ENCODE measurements at places on chromosomes 4 and X.

DNA sequence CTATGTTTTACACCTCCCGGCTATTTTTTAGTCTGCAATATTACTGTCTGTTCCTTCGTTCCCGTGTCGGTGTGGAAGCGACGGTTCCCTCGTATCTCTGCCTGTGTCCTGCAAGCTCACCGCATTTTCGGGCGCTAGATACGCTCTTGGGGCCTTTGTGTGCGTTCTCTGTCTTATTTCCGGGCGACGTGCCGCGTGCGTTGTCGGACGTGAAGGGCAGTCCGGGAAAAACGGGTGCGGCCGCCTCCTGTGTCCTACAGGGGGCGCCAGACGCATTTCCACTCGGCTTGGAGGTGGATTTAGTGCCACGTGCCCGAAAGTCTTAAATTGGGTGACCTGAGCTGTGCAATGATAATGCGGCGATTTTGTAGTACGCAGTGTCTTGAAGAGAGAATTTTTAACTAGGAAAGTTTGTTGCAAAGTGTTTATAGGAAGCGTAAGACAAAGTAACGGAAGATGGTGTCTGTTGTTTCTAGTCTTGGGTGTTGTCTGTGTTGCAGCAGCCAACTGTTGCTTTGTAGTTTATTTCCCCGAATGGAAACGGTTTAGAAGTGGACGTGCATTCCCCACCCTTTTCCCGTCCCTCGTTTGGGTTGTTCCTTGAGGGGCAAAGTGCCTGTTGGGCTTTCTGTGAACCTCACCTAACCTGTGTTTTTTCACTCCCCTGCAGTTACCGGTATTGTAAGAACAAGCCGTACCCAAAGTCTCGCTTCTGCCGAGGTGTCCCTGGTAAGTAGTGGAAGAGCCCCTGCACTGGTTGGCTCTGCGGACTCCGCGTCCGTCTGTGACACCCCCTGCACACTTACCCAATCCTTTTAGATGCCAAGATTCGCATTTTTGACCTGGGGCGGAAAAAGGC is 720 bp downstream of the RPL10 start:
- peak; percentile 81 for DNase-seq

- no peak for DNase-seq
Measured at GRCh38 chr4:168433571-168433970, 46.7 kb downstream of the DDX60L start.

DNA sequence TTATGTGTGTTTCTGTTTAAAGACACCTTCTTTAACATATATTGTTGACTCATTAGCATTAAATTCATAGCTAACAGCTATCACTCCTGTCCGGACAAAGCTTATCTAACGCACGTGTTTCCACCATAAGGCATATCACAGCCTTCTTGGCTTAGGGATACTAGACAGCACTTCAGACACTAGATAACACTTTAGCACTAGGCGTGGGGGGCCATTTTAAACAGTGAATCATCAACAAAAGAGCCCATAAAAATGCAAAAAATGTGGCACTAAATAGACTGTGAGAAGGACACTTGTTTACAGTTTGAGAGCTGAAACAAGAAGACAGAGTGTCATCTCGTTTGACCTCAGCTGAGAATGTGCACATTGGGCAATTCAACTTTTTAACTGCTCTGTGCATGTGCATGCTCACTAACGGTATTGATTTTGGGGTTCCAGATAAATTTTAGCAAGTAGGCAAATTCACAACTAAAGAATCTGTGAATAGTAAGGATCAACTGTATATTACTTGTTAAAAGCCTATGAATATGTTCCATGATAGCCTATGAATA is 58.9 kb upstream of the RAI2 start:
- DNase-seq: no peak

- DNase-seq: no peak
Measured at GRCh38 chrX:39907964-39908661, 189.6 kb downstream of the BCOR start.

DNA sequence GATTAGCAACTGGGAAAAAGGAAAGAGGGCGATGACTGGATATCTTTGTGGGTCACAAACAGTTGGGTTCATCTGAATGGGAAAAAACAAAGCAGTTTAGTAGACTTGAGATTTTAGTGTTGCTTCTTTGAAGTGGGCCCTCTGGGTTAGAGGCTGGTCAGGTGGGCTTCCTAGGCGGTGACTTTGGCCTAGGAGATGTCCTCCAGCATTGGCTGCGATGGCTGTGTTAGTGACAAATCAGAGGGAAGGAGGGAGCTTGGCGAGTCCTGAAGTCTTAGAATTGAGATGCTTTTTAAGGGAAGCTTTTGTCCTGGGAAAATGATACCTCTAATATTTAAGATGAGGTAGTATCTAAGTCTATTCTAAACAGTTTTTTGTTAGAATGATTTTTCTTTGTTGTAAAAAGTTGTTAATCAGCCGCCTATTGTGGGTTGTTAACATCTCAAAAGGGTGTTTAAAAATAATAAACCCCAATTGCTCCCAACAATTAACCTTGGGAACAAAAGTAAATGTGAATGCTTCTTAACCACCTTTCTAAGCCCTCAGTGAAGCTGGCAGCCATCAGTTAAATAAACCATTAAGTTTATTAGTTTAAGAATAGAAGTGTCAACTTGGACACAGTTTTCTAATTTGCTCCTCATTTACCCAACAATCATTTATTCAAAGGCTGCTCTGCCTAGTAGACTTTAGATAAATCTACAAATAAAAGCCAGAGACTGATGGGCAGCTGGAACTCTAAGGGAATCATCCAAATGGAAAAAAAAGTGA is 31.7 kb downstream of the DLG3 start:
- DNase-seq: peak; percentile 19

- no peak for DNase-seq
Measured at GRCh38 chrX:14529290-14529989, at the start of gene GLRA2. TSS of gene GLRA2 (plus strand) at chrX:14529536. CDS start at chrX:14530058, 522 bp downstream.

DNA sequence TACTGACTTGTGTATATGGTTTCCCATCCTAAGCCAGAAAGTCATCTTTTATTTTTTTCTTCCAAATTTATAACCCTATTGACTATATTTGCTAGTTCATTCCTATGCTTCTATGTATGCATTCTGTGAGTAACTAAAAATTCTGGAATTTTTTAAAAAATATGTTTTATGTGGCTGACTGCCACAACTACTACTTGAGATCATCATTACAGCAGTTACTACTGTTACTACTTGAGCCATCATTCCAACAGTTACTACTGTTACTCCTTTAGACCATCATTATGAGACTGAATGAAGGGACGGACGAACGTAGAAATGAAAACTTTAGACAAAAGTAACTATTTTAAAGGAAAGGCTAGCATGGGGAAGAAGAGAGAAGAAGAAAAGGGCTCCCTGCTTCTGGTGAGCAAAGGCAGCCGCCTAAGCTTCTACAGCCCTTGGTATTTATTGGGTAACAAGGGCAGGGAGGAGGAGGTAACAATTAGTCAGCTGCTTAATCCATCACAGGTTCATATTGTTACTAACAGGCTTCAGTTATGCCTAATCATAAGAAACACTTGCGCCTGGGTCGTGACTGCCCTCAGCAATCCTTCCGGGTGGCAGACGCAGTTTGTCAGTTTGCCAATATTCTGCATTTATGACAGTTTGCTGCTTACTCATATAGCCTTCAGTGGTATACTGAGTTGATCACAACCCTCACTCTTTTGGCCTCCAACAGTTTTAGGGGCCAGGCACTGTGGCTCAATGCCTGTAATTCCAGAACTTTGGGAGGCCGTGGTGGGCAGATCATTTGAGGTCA is 80.4 kb downstream of the PDLIM5 start:
- DNase-seq: no peak

DNA sequence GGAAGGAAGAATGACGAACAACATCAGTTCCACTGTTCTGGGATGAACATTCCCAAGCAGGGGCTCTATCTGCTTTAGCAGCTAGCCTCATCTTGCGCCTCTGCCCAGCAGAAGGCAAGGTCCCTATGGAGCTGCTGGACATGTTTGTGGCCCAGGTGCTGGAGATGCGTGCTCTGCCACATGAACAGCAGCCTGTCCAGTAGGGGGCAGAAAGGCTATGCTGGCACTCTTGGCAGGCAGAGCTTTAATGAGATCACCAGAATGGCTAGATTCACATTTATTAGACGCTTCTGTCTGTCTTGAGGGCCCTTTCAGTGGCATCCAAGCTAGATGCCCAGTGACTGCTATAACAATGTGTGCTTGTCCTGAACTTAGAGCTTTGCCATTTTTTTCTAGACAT is 1826.0 kb downstream of the STIM2 start:
- no peak for DNase-seq

DNA sequence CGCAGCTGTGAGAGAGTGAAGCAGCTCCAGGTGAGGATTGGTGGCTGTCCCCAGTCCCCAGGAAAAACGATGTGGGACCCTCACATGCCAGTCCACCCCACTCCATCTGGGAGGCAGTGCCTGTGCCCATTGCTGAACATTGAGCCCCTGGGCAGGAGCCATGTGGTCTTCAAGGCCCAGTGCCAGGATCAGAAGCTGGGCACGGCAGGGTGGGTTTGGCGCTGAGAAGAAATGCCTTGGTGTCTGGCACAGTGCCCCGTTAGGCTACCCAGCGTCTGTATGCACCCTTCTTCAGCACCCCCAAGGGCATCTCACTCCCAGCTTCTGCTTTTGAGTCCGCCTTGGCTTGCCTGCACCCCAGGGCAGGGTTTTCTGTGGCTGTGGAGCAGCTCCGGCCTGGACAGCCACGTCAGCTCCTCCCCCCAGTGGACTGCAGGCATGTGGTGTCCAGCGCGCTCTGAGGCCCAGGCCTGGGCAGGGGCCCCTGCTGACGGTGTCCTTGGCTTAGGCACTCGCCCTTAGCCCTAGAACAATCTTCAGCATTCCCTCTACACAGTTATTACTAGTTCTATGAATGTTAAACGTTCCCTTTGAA is 28.6 kb downstream of the RGS12 start:
- no peak for DNase-seq

DNA sequence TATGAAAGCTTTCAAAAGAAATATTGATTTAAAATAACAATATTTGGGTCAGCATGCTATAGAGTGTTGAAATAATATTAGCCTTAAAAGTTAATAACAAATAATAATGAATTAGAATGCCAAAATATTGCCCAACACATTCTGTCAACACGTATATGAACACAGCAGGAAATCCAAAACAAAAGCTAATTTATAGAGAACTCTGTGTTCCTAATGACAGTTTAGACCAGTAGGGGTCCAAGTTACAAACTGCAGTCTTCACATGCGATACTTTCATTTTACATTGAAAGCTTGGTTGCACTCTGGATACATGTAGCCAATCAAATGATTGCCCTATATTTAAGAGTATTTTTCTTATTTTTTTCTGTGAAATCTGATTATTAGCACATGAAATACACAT is 274.4 kb downstream of the DCTD start:
- no peak for DNase-seq

GRCh38 chr4:33427676-33428075 is 2707.5 kb downstream of the PCDH7 start:
- DNase-seq: no peak

DNA sequence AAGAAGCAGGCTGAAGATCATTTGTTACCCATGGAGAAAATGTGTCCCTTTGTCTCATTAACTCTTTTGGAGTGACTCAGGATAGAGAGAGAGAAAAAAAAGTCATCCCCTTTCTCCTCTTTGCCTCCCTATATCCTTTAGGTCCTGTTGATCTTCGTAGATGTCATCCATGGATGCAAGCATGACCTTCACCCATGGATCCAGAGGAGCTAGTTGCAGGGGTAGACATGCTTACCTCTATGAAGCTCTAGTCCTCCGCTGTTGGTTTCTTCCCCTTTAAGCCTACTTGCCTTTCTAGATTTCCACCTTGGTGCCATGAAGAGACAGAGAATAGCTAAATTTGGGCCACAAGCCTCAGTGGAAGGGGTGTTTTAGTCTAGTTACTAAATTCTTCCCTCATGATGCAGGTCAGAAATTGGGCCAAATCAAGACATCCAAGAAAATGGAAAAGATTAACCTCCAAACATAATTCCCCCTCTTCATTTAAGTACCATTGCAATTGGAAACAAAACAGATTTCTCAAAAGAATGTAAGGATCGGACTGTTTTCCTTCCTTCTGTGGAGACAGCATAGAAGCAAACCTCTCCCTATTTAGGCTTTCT is 178.4 kb downstream of the TECRL start:
- DNase-seq: no peak

- no peak for DNase-seq
Measured at GRCh38 chr4:184364100-184364921, 110.0 kb downstream of the IRF2 start.

DNA sequence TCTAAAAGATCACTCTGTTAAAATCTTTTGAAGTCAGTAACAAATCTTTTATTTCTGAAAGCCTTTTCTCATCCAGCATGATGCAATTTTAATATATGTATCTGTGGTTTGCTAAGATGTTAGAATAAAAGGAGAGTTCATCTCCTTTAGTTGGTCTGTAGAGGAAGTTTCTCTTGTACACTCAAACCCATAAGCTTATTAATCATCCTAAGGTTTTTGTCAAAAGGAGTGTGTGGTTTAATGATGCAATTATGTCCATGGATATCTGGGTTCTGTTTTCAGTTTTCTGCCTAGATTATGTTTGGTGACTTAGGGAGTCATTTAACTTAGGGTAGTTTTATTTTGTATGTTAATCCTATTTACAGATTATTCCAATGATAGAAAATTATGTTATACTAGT is 52.1 kb upstream of the NDST4 start:
- DNase-seq: no peak

DNA sequence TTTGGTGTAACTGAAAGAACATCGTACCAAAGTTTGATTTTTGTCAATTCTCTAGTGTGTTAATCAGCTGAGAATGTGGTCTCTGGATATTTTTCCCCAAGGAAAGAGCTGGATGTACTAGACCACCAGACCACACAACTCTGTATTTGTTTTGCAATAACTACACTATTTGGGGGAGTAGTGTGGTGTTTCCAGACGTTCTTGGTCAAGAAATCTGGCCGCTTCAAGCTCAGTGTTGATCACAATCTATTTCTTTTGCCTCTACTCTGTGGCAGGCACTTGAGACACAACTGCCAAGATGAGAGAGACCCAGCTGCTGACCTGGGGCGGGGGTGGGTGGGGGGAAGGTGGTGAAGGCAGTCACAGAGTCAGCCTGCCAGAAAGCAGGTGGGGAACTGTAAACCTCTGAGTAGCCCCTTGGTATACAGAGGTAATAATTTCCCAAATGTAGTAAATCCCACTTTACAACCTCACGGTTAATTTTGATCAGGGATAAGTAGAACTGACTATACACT is 30.6 kb downstream of the PTTG2 start:
- DNase-seq: no peak

DNA sequence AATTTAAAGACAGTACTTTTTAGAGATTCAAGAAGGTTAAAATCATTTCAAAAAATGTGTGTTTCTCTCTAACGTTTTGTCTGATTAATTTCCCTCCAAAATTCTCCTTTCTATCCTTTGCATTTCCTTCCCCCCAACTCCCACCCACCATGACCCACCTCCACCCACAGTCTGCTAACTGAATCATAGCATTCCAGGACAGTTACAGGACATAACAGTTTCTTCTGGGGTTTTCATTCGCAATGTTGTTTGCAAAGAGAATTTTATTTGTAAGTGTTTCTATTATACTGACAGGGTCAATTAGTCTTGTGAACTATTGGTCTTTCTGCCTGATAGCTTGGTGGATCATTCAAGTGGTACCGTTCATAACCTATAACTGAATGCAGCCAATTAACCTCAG is 53.7 kb downstream of the ANAPC10 start:
- no peak for DNase-seq

GRCh38 chrX:132955690-132956089 is 2.7 kb downstream of the HS6ST2 start:
- DNase-seq: no peak

All from NCI-H1436 (cell line).